ENCODE measurements at places on chromosomes 5 and 9. TPM values are rescaled to one million over a fixed set of nuclear protein-coding genes. Genes with fewer than 3 reads are reported as not detected.

GRCh38 chr9:81772144-81772543 lies 82.8 kb upstream of the TLE1 start:
- DNase-seq: no peak
- no peaks in the 10 kb centered on the region for H3K27me3 ChIP-seq
- no peaks in the 10 kb centered on the region for H3K4me1 ChIP-seq
- H3K36me3 ChIP-seq: no peaks in the 10 kb centered on the region
- no peak overlapping the region for H3K4me3 ChIP-seq
- no peak overlapping the region for H3K27ac ChIP-seq

- DNase-seq: no peak
- H3K27ac ChIP-seq: no peak overlapping the region
- H3K4me1 ChIP-seq: no peaks in the 10 kb centered on the region
- no peaks in the 10 kb centered on the region for H3K36me3 ChIP-seq
- H3K27me3 ChIP-seq: no peaks in the 10 kb centered on the region
- H3K4me3 ChIP-seq: no peak overlapping the region
These were observed 167.7 kb upstream of the MPDZ start for GRCh38 chr9:13446938-13447842.

- no peak overlapping the region for H3K27ac ChIP-seq
- DNase-seq: no peak
- no peaks in the 10 kb centered on the region for H3K4me1 ChIP-seq
These were observed 90.7 kb downstream of the LPAR1 start for GRCh38 chr9:110947491-110948044.

DNA sequence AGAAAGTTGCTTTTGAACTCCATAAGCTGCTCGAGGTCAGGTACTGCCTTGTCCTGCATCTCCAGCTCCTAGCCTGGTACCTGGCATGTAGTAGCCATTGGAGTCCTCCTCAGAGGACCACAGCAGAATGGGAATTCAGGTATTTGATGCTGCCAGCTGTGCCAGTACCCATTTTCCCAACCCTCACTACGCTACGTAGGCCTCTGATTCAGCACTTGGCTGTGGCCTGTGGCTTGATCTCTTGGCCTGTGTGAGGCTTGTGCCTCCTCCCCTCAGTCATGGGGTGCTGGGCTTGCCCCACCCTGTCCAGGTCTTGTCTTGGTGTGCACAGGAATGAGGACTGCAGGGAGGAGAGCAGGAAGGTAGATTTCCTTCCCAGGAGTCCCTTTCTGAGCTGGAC lies 11.8 kb downstream of the OTULIN start:
- DNase-seq: peak; percentile 56
- peak overlapping the region; percentile 63 for H3K4me3 ChIP-seq
- peak overlapping the region; percentile 83 for H3K27ac ChIP-seq
- H3K4me1 ChIP-seq: peaks cover 71% of the 10 kb centered on the region
- H3K27me3 ChIP-seq: no peaks in the 10 kb centered on the region

DNA sequence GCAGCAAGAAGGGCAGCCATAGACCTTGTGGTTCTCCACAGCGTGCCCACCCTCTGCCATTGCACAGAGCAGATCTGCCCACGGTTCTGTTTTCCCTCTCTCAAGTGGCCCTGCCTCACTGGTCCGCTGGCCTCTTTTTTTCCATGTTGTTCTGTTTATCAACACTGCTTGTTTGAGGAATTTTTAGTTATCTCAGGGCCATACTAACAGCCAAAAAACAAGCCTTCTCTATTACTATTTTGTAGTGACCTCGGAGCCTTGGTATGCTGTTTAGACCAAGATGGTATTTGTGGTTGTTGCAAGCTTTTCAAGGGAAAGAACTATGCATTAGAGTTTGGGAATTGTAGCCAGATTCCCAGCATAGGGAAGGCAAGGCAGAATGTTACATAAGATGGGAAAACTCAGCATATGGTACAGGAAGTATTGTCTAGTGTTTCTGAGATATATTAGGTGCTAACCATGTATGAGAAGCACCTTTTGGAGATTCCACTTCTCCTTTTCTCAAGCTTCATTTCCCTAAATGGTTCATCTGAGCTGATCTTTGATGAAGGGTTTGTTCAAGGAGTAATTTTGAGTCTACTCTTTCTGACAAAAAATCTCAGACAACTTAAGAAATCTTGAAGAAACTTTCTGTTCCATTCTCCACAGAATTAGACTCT lies 54.3 kb downstream of the NUP214 start:
- no peak overlapping the region for H3K4me3 ChIP-seq
- H3K4me1 ChIP-seq: peaks cover 11% of the 10 kb centered on the region
- H3K27me3 ChIP-seq: no peaks in the 10 kb centered on the region
- no peak for DNase-seq

- H3K27ac ChIP-seq: peak within 1 kb of the TSS; percentile 32
- peaks cover 26% of the 10 kb centered on the region for H3K4me1 ChIP-seq
- H3K4me3 ChIP-seq: peak within 1 kb of the TSS; percentile 66
- no peak for DNase-seq
These were observed at the start of gene SLC35D2 for GRCh38 chr9:96383165-96383942. Gene SLC35D2, minus strand, starts transcription at chr9:96383711. Its CDS starts 77 bp downstream, at chr9:96383634.

DNA sequence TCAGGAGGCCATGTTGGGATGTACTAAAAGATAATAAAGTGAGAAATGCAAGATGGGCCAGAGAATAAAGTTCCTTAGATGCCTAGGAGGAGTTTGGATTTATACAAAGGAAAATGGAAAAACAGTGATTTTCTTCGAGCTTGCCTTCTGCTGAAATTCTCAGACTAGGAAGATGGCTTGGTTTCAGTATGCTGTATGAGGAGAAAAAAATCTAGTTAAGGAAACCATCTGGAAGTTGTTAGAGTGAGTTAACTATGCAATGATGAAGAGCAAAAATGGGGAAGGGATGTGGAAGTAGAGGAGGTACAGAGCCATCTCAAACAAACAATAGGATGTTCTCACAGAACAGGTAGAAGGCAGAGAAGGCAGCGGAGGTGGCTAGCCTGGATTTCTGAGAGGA lies 162.9 kb upstream of the FTMT start:
- no peaks in the 10 kb centered on the region for H3K36me3 ChIP-seq
- DNase-seq: no peak

GRCh38 chr5:160352308-160352707 lies 18.1 kb downstream of the C1QTNF2 start:
- H3K4me3 ChIP-seq: no peak overlapping the region
- no peak overlapping the region for H3K27ac ChIP-seq
- H3K27me3 ChIP-seq: peaks cover 4% of the 10 kb centered on the region
- no peaks in the 10 kb centered on the region for H3K36me3 ChIP-seq
- no peaks in the 10 kb centered on the region for H3K4me1 ChIP-seq

DNA sequence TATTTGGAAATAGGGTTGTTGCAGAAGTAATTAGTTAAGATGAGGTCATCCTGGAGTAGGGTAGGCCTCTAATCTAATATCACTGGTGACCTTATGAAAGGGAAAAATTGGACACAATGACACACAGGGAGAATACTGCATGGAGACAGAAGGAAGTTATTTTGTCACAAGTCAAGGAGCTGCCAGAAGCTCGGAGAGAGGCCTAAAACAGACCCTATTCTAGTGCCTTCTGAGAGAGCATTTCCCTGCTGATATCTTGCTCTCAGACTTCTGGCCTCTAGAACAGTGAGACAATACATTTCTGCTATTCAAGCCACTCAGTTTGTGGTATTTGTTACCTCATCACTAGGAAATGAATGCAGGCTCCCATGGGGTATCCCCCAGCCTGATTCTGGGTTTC lies 332.9 kb downstream of the CSNK1G3 start:
- DNase-seq: no peak
- H3K36me3 ChIP-seq: no peaks in the 10 kb centered on the region
- H3K4me3 ChIP-seq: no peak overlapping the region
- H3K27ac ChIP-seq: no peak overlapping the region

- H3K4me1 ChIP-seq: no peaks in the 10 kb centered on the region
- no peak for DNase-seq
- H3K27ac ChIP-seq: no peak overlapping the region
- no peaks in the 10 kb centered on the region for H3K27me3 ChIP-seq
These were observed 532.3 kb upstream of the ZNF608 start for GRCh38 chr5:125278711-125279110.

DNA sequence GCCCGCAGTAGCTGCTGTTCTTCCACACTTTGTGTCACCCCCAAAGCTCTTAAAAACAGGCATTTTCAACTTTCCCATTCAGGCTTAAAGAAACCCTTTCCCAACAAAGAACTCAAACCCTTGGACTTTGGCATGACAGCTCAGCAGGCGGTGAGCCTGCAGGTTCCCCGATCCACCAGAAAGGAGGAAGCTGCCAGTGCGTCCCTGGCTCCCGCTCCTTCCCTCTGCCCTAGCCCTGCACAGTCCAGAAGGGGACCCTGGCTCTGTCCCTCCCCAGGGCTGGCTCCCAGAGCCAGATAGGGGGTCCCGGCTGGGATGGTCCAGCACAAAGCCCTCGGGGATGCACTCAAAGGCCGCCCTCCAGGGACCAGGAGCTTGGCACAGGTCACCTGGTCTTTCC lies 9.6 kb downstream of the SLC9A3 start:
- no peaks in the 10 kb centered on the region for H3K4me1 ChIP-seq
- no peak overlapping the region for H3K27ac ChIP-seq
- H3K4me3 ChIP-seq: no peak overlapping the region
- H3K27me3 ChIP-seq: peaks cover 24% of the 10 kb centered on the region

DNA sequence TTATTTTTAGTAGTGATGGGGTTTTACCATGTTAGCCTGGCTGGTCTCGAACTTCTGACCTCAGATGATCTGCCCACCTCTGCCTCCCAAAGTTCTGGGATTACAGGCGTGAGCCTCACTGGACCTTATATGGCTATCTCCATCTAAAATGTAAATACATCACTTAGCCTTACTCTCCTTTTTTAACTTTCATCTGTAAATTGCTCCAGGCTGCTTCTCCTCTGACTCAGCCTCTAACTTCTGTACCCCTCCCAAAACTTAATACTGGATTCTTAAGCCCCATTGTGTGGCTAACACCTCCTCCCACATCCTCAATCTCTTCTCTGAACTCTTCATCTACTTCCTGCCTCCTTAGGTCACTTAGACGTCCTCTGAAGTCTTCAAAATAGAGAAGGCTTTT lies 4.0 kb downstream of the SNX30 start:
- peaks cover 5% of the 10 kb centered on the region for H3K27me3 ChIP-seq
- DNase-seq: peak; percentile 80
- H3K36me3 ChIP-seq: peaks cover 11% of the 10 kb centered on the region

GRCh38 chr9:95022657-95023056 lies 294.9 kb downstream of the FANCC start:
- DNase-seq: no peak
- no peak overlapping the region for H3K4me3 ChIP-seq
- no peaks in the 10 kb centered on the region for H3K36me3 ChIP-seq
- H3K27me3 ChIP-seq: no peaks in the 10 kb centered on the region

GRCh38 chr9:100428871-100429654 lies 2.1 kb downstream of the MSANTD3 start:
- H3K36me3 ChIP-seq: peaks cover 7% of the 10 kb centered on the region
- peaks cover 26% of the 10 kb centered on the region for H3K4me1 ChIP-seq
- no peak overlapping the region for H3K27ac ChIP-seq
- no peak for DNase-seq
- no peak overlapping the region for H3K4me3 ChIP-seq

GRCh38 chr5:135319928-135320606 lies 79.0 kb downstream of the MACROH2A1 start:
- peaks cover 59% of the 10 kb centered on the region for H3K4me1 ChIP-seq
- peaks cover 3% of the 10 kb centered on the region for H3K36me3 ChIP-seq
- DNase-seq: no peak
- no peaks in the 10 kb centered on the region for H3K27me3 ChIP-seq
- no peak overlapping the region for H3K27ac ChIP-seq
- H3K4me3 ChIP-seq: no peak overlapping the region

DNA sequence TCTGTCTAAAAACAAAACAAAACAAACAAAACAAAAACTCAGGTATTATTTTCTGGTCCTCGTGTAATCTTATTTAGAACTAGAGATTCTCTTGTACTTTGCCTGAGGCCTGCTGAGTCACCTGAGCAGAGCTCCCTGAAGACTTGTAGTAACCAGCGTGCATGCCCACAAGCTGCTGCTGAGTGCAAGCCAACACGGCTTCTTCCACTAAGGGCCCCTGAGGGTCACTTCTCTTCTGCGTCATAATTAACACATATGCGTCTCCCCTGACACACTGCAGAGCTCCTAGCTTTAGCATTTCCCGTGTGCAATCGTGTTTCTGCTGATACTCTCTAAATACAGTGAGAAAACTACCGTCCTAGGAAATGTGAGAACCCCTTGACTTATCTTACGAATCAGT lies 10.9 kb upstream of the NDFIP1 start:
- H3K27ac ChIP-seq: peak overlapping the region; percentile 1
- H3K27me3 ChIP-seq: no peaks in the 10 kb centered on the region
- DNase-seq: peak; percentile 21
- H3K4me1 ChIP-seq: peaks cover 48% of the 10 kb centered on the region
- no peak overlapping the region for H3K4me3 ChIP-seq

GRCh38 chr9:33329979-33330378 lies 39.7 kb downstream of the NFX1 start:
- peaks cover 62% of the 10 kb centered on the region for H3K36me3 ChIP-seq
- no peak for DNase-seq
- no peak overlapping the region for H3K4me3 ChIP-seq

DNA sequence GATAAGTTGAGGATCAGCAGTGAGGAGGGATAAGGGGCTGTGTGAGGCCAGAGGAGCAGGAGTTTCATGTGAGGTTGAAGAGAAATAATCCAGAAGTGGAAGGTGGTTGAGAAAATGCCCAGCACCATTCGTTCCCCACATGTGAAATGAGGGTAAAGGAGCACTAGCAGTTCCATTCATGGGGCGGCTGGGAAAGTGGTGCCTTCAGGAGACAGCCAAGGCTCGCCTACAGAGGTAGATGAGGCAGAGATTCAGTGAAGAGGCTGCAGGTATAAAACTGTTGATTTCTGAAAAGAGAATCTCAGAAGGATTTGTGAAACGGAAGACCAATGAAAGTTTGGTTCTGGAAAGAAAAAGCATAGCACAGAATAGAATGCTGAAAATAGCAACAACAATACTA lies 272.6 kb downstream of the MSX2 start:
- no peaks in the 10 kb centered on the region for H3K36me3 ChIP-seq
- H3K27ac ChIP-seq: no peak overlapping the region
- DNase-seq: no peak
- no peaks in the 10 kb centered on the region for H3K27me3 ChIP-seq

- H3K27ac ChIP-seq: no peak overlapping the region
- peaks cover 18% of the 10 kb centered on the region for H3K4me1 ChIP-seq
- DNase-seq: peak; percentile 33
- no peaks in the 10 kb centered on the region for H3K36me3 ChIP-seq
These were observed 7.5 kb downstream of the UNC5A start for GRCh38 chr5:176817841-176818377.

WNT8A gene
- not detected for total RNA-seq

GRIN3A gene
- not detected for total RNA-seq

ERBIN gene
- total RNA-seq: 44.8 TPM

RMND5B gene
- 3.8 TPM for total RNA-seq

TAF11L10 gene
- total RNA-seq: not detected

ADAMTS6 gene
- 1.8 TPM for total RNA-seq

FOXI1 gene
- not detected for total RNA-seq

SV2C gene
- not detected for total RNA-seq
